CD4-positive, alpha-beta T cell treated with Interleukin-15 for 4 hours (primary cell): ENCODE measurements at places on chromosomes 3 and 15.

DNA sequence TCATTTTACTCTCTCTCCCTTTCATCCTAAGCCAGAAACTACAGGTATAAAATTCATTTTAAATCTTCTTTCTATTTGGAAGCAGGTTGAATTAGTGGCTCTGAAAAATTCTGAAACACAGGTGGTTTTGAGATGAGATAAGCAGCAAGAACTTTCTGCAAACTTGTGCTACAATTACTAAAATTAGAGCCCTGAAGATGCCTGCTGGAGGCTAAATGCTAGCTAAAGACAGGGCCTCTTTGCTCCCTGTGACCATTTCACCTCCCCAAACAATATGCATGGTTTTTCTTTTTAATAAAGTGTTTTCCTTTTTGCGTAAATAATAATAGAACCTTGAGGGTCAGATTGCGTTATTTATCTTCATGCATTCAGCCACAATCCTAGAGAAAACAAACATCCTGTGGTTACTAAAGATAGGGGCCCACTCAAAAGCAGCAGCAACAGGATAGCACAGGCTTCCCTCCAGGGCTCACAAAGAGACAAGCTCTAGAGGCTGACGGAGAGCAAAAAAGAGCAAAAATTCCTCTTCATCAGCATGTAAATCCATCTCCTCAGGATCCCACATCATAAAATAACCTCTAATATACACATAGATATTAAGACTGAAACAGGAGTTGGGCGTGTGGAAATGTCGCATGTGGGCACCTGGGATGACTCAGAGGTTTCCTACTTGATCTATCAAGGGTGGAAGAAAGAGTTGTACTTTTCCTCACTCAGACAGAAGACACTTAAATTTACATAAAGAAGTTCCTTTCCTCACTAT is 26.5 kb upstream of the CP start:
- no peak for DNase-seq

DNA sequence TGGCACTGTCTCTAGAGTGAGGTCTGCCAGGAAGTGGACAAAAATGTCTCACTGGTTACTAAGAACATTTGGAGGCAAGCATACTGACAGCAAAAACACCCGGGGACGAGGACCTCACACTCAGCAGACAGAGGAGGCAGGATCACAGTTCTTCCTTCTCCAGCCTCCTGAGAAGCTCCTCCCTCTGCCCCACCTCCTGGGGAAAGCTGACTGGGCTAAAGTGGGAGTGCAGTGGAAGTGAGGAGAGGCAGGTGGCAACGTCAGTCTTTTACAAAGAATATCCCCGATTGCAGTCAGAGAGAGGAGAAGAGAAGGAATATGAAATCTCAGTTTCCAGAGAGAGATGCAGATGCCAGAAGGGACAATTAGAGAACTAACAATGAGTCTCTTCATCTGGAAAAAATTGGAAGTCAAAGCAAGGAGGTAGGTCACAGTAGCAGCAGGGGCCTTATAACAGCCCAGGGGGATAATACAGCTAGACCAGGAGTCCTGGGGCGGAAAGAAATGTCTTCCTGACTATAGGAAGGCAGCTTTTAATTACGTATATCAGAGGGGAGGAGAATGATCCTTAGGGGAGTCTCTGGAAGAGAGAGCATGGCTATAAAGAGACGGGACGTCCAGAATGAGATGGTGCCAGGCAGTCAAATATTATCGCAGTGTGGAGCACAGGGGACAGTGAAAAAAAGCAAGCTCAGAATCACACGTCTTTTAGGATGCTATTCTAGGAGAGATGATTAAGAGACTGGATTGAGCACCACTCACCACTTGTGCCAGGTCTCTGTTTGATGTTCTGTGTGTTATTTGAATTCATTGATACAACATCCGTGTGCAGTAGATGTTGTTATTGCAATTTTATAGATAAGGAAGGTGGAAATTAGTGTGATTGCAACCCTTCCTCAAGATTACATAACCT is 47.2 kb downstream of the LEO1 start:
- no peak for DNase-seq

DNA sequence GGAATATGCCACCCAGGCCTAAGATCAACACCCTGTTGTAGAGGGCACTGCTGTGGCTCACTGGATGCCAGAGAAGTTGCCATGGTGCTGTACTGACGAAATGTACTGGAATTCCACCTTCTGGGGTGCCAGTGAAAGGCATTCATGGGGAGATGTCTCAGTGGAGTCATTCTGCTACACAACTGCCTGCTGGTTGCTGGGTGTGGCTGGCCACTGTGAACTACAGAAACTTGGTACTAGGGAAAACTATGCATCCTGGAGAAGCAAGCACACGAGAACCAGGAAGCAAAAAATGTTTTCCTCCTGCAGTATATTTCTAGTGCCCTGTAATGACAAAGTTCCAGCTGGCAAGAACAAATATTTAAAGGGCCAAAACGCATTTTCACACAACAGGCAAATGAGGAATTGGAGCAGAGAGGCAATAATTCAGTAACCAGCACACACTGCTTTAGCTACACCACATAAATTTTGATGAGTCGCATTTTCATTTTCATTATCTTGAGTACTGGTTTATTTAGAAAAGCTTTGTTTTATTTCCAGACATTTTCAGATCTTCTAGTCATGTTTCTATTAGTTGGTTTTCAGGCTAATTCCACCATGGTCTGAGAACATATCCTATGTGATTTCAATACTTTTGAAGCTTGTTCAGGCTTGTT is 18.3 kb upstream of the RFX7 start:
- no peak for DNase-seq

GRCh38 chr3:15579051-15579450 is 22.3 kb downstream of the HACL1 start:
- DNase-seq: no peak

- no peak for DNase-seq
Observed at GRCh38 chr15:96366526-96366877, 36.0 kb downstream of the NR2F2 start.

GRCh38 chr3:36591959-36592358 is 172.4 kb downstream of the DCLK3 start:
- no peak for DNase-seq

DNA sequence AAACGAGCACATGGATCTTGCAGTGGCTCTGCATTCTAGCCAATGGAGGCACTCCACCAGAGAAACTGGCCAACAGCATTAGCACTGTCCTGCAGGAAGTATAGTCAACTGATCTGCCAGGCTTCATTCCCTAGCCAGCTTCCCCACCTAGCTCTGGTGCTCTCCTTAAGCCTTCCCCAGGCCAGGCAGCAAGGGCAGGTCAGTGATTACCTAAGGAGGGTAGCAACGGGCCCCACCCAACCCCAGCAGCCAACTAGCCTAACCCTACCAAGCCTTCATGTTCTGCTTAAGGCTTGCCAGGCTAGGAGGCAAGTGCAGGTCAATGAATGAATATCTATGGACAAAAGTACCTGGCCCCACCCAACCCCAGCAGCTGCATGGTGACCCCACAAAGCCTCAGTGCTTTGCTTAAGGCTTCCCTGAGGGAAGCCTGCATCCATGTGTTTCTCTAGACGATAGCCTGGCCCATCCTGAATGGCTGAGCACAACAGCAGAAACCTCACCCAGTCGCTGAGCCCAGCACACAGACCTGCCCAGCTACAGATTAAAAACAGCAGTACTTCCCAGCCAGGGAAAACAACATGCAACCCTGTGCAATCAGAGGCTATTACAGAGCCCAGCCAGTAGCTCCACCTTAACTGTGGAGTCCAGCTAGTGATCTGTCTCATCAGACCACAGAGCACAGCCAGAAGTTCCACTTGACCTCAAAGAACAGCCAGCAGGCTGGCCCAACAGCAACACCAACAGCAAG is 28.5 kb downstream of the THBS1 start:
- no peak for DNase-seq

GRCh38 chr15:68152342-68152741 is 52.8 kb downstream of the CALML4 start:
- DNase-seq: no peak

GRCh38 chr3:100471444-100471843 is 21.0 kb upstream of the TMEM45A start:
- DNase-seq: no peak

DNA sequence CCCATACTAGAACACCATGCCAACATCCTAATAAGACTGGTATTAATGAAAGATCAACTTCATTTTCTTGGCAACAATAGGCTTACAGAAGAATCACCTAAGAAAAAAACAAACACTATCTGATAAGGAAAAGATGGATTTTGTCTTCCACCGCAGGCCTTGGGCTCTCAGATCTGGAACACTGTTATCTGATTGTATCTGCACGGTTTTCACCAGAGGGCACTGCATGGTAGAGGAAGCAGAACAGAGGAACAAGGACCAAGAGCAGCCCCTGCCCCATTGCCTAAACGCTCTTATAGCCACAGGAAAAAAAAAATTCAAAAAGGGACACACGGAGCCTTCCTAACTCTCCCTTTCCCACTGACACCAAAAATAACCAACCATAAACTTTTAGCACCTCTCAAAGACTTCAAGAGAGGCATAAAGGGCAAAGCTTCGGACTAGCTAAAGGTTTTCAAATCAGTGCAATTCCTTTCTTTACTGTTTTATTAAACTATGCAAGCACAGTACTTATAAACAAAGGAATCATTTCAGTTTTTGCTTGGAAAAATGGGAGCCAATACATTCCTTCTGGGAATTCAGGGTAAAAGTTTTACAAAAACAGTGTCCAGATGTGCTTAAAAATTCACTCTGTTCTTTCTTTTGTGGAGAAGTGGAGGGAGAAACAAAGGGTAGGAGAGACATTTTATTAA is 23.3 kb downstream of the IL17RD start:
- DNase-seq: no peak

DNA sequence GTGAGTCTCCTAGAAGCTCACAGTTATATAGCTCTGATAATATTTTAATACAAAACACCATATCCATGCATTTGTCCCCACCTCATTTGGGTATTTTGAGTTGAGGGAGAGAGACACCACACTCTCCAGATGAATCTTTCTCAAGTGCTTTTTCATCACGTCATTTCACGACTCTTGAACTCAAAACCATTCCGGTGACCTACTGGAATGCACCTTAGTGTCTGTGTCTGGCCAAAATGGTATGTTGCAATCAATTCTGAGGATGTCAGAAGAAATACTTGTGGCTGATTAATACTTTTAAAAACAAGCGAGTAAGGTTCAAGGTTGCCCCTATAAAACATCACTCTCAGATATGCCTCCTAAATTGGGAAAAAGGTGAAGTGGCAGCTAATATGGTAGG is 352.6 kb upstream of the ICE2 start:
- no peak for DNase-seq

- no peak for DNase-seq
Observed at GRCh38 chr3:85554153-85554552, 595.4 kb downstream of the CADM2 start.

GRCh38 chr3:189404797-189405484 is 226.2 kb upstream of the TP63 start:
- no peak for DNase-seq

DNA sequence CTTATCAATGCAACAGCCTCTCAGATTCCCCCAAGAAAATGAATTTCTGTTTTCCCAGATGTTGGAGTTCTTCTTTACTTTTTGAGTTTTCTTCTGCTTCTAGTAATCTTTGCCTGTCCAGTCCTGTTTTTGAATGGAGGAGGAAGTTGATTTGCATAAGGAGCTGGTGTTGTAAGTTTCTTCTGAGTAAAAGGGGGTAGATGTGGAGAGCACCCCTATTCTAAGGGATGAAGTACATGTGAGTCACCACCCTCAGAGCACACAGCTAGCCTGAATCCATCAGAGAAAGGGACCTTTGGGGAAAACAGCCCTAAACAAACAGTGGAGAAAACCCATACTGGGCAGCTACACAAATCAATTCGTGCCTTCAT is 34.5 kb downstream of the ACAA1 start:
- DNase-seq: no peak

GRCh38 chr3:41681479-41681878 is 280.4 kb downstream of the ULK4 start:
- no peak for DNase-seq

DNA sequence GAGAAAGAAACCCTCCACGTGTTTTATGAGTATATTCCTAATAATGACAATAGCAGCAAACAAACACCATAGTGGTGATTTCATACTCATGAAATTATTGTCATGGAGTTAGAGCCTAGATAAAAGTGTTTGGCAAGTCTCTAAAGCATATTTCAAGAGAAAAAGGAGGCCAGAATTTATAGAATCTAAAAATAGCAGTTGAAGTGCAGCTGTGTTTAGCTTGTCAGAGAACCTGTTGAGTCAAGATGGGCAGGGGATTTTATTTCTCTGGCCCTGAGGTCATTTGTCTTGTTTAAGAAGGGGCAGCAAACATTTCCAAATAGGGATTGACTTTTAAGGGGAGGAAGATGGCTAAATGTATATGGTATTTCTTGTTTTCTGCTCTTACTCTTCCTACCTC is 279.6 kb upstream of the CTDSPL start:
- no peak for DNase-seq

DNA sequence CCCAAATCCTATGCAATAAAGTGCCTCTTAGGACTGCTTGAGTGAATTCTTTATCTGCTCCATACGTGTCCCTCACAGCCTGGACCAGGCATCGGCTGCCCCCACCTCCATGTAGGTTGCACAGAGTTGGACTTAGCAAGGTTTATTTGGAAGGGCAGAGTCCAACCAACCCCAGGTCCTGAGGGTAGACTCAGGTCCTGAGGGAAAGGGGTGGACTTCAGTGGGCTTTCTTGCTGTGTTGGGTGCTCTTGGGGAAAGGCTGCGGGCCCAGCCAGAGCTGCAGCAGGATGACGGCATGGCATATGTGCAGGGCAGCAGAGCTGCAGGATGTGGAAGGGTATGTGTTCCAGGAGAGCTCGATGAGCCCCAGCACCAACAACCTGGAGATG is 6.5 kb downstream of the ALG3 start:
- DNase-seq: no peak

- DNase-seq: no peak
Observed at GRCh38 chr3:72077473-72078259, 292.7 kb upstream of the PROK2 start.

DNA sequence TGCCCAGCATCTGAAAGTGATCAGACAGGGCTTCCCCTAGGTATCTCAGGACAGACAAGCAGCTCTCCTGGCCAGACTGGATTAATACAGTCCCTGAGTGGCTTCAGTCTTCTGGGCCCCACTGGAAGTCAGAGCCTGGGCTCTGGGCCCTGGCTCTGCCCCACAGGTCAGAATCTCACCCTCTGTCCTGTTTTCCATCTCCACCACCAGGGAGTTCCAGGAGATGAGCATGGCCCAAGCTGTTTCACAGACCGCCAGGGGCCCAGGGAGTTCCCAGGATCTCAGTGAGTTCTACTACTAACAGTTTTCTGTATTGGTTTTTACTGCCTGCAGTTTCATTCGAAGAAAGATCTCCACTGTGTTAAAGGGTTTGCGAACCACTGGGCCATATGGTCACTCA is 131.5 kb downstream of the MEX3B start:
- DNase-seq: no peak
